Stimulated activated CD8-positive, alpha-beta memory T cell treated with anti-CD3 and anti-CD28 coated beads, Interleukin-7, amount 100 ng/mL, for 4 hours (primary cell): ENCODE measurements at places on chromosomes 3 and 15.

DNA sequence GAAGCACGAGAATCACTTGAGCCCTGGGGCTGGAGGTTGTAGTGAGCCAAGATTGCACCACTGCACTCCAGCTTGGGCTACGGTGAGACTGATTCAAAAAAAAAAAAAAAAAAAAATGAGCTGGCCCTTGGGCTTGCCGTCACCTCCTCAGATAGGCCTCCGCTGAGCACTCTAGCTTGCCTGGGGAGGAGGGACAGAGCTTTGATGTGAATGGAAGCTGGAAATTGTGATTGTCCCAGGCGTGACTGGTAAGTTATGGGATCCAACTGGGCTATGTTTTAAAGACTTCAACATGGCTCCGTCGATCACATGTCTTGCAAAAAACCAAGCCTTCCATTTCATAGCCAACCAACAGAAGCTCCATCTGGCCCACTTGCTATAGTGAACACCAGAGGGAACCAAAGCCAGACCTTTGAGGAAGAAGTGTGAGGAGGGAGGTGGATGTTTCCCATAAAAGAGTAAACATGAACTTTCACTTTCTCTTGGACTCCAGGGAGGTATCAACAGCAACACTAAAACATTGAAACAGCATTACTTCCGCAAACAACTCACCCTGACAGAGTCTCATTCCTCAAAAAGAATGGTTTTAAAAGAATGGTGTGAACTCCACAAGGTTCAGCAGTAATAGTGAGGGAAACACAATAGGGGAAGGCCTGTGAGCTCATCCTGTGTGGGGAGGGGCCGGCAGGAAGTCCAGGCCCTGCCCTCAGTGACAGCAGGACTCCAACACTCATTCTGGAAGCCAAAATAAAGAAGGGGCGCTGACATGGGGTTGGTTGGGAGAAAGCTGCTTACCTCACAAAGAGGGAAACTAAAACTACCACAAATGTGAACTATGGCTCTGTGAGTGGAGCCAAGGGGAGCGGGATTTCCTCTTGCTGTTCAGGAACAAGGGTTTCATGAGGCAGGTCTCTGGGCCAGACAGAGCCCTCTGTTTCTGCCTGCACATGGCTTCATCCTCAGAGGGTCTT is 59.2 kb upstream of the IL12A start:
- no peak for DNase-seq

GRCh38 chr3:46670891-46671427 is 22.5 kb downstream of the ALS2CL start:
- DNase-seq = no peak

DNA sequence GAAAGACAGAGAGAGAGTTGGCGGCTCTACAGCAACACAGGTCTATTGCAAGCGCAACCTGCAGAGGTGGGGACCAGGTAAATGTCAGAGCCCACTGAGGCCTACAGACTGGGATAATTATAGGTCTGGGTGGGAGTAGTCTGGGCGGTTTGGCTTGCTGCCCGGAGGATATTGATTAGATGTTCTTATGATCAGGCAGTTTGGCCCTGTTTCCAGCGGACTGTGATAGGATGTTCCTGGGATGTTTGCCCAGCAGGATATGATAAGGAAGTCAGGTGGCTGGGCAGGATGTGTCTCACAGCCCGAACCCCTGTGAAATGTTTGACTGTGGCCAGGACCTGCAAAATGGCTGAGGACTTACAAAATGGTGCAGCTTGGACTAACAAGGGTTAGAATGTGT is 364.9 kb downstream of the NAALADL2 start:
- DNase-seq = no peak

DNA sequence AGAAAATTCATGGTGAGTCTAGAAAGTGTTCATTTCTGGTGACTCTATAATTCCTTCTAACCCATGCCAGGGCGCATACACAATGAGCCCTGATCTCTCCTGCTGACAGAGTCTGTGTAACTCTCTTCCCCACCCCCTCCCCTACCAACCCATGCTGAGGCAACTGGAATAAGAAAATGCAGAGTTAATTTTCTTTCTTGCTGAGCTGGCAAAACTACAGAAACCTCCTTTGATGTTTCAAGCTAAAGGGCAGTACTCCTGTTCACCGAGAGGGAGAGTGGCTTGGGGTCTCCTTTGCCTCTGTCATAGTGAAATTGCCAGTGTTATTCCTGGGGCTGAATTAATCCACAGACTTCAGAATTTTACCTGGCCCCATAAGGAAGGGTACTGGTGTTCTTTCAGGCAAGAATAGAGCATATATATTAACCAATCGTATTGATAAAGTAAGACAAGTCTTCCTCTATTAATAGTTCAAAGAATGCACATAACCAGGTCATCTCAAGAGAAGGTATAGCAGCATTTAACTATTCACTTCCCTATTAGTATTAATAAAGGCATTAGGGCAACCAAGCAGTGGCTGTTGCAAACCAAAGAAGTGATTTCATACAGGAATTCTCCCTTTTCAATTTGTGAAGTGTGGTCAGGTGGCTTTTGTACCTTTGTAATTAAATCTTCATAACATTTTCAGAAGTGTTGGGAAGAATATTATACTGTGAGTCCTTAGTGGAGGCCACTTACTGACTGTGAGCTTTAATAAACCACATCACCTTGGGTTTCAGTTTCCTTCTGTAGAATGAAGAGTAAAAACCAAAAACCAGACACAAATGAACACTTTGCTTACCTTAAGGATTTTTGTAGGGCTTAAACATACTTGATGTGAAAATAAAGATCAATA is 4.1 kb downstream of the GAP43 start:
- DNase-seq = no peak

DNA sequence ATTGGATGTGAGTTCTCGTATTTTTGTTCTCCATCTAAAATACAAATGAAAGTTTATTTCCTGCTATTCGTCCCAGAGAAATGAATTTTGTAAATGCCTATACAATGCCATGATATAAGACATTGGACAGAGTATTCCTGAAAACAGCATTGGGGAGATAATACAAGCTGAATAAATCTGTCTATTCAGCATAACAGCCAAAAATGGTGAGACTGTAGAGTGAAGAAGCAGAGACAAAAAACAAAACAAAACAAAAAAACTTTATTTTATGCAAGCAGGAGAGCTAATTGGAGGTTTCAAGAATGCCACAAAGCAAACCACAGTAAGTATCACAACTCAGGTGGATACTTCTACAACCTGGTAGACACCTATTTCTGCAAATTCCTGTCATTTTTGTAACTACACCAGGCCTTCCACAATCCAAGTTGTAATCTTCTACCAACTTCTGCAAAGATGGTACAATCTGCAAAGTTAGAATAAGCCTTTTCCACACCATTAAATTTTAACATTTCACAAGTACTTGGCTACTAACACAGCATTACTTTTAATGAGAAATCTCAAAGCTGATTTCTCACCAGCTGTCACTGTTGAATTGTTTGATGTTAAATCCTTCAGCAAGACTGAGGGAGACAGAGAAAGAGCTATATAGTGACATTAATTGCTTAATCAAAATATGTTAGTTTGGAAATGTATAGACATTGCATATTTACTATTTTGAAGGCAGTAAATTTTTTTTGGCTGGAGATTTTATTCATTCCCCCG is 163.1 kb downstream of the CLSTN2 start:
- no peak for DNase-seq

DNA sequence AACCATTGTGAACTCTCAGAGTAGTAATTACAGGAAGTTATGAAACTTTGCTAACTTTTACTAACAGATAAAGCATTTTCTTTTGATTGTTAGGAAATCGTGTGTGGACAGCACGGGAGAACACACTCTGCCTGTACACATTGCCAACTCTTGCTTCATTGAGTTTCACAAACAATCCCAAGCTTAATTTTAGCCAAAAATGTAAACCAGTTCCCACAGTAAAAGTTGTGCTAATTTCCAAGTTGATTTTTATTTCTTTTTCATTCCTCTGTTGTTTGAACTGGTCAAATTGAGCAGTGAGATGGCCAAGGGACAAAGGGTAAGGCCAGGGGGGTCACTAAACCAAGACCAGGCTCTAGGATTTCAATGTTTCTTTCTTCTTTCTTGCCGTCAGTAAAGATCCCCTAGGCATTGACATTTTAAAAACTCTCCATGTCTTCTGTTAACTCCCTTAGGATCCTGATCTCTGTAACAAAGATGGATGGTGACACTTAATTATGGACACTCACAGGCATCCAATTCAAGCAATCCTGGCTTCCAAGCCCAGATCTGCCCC is 414.9 kb downstream of the RBMS3 start:
- DNase-seq = no peak
